T-cell (primary cell): ENCODE measurements at places on chromosomes 5 and 9. TPM values are rescaled to one million over a fixed set of nuclear protein-coding genes. Genes with fewer than 3 reads are reported as not detected.

DNA sequence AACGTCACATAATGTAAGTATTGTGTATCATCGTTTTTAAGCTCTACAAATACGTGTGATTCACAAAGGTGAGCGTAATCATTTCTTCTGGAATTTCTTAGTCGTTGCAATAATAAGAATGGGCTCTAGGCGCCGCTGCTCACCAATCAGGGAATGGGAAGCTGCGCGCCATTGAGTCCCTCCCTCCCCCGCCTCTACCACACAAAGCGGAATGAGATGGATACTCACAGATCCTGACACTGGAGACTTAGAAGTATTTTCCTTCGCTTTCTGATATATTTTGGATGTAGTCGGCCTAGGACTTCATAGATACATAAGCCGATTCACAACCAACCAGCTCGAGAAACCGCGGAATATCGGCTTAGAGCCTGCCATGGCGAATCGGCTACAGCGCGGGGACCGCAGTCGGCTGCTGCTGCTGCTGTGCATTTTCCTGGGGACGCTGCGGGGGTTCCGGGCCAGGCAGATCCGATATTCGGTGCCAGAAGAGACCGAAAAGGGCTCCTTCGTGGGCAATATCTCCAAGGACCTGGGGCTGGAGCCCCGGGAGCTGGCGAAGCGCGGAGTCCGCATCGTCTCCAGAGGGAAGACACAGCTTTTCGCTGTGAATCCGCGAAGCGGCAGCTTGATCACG lies at the start of gene PCDHGA11:
PCDHGA11 (plus strand) TSS at position 197 of the 634 bp plus-strand sequence; CDS start at position 374, 177 bp downstream.
- DNase-seq, result no peak
- peaks cover 55% of the 10 kb centered on the region for H3K27me3 ChIP-seq
- peaks cover 15% of the 10 kb centered on the region for H3K4me1 ChIP-seq
- H3K36me3 ChIP-seq, result no peaks in the 10 kb centered on the region
- H3K27ac ChIP-seq, result no peak within 1 kb of the TSS

DNA sequence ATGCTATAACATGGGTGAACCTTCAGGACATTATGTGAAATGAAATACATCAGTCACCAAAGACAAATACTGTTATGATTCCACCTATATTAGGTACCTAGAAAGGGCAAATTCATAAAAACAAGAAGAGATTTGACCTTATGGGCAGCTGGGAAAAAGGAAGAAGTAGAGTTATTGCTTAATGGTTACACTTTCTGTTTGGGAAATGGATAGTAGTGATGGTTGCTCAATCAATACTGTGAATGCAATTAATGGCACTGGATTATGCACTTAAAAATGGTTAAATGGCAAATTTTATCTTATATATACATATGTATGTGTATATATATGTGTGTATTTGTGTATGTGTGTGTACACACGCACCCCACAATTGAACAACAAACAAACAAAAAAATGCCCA lies 15.2 kb downstream of the FKBP15 start:
- no peak overlapping the region for H3K4me3 ChIP-seq
- no peak for DNase-seq
- H3K27me3 ChIP-seq, result no peaks in the 10 kb centered on the region
- no peak overlapping the region for H3K27ac ChIP-seq
- no peaks in the 10 kb centered on the region for H3K4me1 ChIP-seq

DNA sequence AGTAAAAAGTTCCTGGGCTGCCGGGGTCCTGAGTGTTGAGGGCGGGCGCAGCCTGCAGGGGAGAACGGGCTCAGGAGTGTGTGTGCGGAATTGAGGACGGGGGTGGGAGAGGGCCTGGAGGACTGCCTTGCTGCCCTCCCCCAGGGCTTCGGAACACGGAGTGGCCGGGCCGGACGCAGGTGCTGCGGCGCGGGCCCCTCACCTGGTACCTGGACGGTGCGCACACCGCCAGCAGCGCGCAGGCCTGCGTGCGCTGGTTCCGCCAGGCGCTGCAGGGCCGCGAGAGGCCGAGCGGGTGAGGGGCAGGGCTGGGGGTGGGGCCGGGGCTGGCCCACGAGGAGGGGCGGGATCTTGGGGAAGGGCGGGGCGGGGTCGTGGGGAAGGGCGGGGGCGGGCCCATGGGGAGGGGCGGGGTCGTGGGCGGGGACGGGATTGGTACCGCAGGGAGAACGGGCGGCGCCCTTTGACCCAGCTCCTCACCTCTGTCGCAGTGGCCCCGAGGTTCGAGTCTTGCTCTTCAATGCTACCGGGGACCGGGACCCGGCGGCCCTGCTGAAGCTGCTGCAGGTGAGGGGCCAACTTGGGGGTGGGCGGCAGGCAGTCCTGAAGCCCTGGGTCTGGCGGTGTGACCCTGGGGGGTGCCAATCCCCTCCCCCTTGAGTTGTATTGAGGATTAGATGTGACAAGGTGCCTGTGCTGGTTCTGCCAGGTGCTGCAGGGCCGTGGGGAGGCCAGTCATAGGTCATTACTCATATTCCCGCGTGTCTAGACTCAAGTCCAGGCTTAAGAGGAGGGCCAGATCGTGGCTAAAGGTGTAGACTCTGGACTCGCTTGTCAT lies 7.1 kb downstream of the FPGS start:
- no peak for DNase-seq
- no peak overlapping the region for H3K4me3 ChIP-seq
- H3K27ac ChIP-seq, result no peak overlapping the region
- H3K4me1 ChIP-seq, result peaks cover 3% of the 10 kb centered on the region

GRCh38 chr5:157444224-157444623 lies 15.8 kb upstream of the NIPAL4 start:
- no peaks in the 10 kb centered on the region for H3K4me1 ChIP-seq
- H3K36me3 ChIP-seq, result no peaks in the 10 kb centered on the region
- DNase-seq, result no peak
- H3K4me3 ChIP-seq, result no peak overlapping the region
- no peaks in the 10 kb centered on the region for H3K27me3 ChIP-seq

- no peaks in the 10 kb centered on the region for H3K36me3 ChIP-seq
- H3K27me3 ChIP-seq, result no peaks in the 10 kb centered on the region
- no peak overlapping the region for H3K27ac ChIP-seq
- no peak overlapping the region for H3K4me3 ChIP-seq
- no peaks in the 10 kb centered on the region for H3K4me1 ChIP-seq
These were observed 485.2 kb upstream of the FTMT start for GRCh38 chr5:121366515-121366914.

TPPP gene
- 1.2 TPM for total RNA-seq

RORB gene
- not detected for total RNA-seq

FBXL7 gene
- 0.06 TPM for total RNA-seq

NSUN2 gene
- 63.2 TPM for total RNA-seq

LAMC3 gene
- total RNA-seq, result 3.6 TPM
